Fibroblast of skin of left quadriceps (primary cell): ENCODE measurements at places on chromosomes 5 and 9.
A peak's percentile ranks its signal among the peaks of the same experiment; 100 is the strongest.

- no peak for DNase-seq
These were observed 36.6 kb downstream of the SLC46A2 start for GRCh38 chr9:112853882-112854585.

DNA sequence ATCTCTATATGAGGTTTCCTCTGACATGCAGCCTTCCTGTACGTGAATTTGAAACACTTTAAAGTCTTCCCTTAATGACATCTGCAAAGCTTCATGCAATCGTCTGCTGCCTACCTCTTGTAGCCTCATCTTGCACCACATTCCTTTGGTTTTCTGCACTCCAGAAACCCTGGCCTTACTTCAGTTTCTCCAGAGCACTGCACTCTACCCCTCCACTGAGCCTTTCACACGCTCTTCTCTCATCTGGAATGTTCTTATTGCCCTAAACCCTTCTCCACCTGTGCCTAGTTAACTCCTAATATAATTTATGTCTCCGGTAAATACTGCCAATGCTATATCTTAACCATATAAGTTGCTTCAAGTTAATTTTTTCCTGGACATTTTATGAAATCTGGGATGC, 168.8 kb upstream of the SLC27A6 start:
- peak; percentile 30 for DNase-seq

DNA sequence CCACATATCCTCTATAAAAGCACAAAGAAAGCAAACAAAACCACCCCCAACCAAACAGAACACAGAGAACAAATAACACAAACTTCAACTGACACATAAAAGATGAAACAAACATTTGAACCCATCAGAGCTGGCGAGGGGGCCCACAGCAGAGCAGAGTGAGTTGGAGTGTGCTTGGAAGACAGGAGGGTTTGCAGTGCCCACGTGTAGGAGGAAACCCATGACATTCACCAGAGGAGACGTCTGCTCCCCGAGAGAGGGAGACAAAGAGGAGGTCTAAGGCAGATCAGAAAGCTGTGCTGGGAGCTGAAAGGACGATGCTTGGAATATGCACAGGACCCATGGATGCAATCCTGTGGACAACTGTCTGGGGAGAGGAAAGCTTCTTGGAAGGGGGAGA, 27.0 kb downstream of the MRPL36 start:
- DNase-seq = no peak

- no peak for DNase-seq
These were observed 16.5 kb downstream of the GARNL3 start for GRCh38 chr9:127280880-127281660.

- DNase-seq = no peak
These were observed 4.1 kb downstream of the HBEGF start for GRCh38 chr5:140342287-140342686.

GRCh38 chr5:52728224-52728623, 59.5 kb upstream of the ITGA1 start:
- no peak for DNase-seq

GRCh38 chr5:150052226-150052955, 34.0 kb downstream of the CSF1R start:
- no peak for DNase-seq

DNA sequence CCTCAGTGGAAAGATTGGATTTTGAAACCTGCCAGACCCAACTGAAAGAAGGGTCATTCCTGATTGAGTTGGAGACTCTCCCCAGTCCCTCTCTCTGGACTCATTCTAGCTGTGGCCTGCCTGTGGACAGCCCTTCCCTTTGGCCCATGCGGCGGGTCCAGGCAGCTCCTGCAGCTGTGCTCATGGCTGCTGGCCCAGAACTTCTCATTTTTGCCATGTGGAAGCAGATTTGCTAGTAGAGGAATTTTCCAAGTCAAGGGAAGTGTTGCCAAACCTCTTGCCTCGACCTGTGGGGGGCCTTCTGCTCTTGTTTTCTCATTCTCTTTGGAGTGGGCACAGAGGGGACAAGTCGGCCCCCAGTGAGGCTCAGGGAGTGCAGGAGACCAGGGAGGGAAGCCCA, 89.2 kb downstream of the ANKRD33B start:
- DNase-seq = no peak

DNA sequence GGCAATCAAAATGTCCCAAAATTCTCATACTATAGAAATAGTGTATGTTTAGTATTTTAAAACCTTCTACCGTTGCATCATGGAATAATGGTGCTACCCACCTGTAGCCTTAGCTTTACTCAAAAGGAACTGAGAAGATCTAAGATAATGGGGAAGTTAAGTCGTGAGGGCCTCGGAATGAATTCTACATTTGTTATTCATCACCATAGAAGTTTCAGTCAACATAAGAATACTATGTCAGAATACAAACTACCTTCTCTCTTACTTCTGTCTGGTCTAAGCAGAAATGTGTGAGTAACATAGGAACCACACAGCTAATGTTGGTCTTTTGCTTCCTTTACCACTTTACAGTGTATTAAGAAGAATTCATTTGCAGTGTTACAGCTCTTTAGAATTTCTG, 43.2 kb downstream of the RFK start:
- no peak for DNase-seq

DNA sequence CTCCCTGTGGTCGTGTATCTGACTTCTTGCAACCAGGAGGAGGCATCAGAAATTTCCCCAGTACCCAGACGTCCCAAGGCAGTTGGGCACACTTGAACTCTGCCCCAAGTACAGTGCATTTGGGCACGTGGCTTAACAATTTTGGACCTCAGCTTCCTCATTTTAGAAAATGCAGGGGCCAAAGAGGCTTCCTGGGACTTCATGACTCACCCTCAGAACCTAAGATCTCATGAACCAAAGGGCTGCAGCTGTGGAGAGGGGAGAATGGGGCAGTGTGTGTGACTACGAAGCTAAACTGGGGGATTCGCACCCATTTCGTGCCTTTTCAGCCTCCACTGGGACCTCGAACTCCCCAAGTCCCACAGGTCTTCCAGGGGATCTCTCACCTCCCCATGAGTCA, 59.2 kb downstream of the SYK start:
- DNase-seq = no peak

DNA sequence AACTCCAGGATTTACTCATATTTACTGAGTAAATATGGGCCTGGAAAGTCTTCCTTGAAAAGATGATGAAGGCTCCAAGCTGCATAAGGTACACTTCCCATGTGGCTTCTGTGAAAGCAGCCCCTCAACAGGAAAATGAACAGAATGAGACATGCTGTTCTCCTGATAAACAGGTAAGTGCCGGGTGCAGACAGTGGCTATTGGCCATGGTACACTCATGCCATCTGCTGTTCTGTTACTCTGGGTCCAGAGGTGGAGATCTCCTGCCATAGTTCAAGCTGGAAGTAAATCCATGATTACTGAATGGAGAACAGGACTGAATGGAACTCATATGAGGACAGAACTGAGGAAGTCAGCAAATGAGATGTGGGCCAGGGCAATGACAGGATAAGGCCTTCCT, 103.6 kb downstream of the SLIT3 start:
- no peak for DNase-seq

DNA sequence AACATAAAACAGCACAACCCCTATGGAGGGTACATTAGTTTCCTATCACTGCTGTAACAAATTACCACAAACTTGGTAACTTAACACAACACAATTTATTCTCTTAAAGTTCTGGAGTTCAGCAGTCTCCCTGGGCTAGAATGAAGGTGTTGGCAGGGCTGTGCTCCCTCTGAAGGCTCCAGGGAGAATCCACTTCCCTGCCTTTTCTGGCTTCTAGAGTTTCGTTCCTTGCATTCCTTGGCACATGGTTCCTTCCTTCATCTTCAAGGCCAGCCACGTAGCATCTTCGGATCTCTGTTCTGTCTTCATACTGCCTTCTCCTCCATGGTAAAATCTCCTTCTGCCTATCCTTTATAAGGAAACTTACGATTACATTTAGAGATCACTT, 25.0 kb upstream of the GSN start:
- DNase-seq = no peak

DNA sequence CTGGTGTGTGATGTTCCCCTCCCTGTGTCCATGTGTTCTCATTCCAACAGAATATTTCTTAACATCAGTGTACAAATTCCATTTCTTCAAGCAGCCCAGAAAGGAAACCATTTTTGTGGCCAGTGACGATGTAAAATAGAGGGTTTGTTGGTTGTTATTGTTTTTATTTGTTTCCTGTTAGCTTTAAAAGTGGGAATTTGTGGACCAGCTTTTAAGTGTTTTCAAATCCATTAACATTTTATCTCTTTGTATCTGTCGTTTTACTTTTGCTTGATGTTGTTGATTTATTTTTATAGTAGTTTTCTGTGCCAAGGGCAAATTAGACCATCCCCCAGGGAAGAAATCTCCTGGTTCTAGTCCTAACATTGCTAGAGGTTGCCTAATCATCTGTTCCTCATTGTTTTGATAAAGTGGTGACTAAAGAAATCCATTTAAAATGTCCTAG, 100.0 kb downstream of the GDNF start:
- DNase-seq = peak; percentile 59

DNA sequence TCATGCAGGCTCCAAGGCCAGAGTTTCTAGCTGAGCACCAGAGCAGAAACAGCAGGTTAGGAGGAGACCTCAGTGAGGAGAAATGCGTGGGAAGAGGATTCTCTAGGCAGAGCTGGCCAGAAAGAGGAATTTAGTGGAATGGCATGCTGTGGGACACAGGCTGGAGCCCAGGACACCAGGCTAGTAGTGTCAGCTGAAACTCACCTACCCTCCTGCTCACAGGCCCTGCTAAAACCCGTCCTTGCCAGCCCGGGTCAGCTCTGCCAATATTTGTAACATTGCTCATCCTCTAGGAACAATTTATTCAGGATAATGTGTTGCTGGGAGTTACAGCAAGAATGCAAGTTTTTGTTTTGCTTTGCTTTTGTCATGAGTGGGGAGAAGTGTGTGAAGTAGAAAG, 40.2 kb upstream of the AGXT2 start:
- DNase-seq = no peak

- DNase-seq = no peak
These were observed at the start of gene IGFBPL1 for GRCh38 chr9:38423973-38424843. TSS of gene IGFBPL1 (minus strand) at chr9:38424454. CDS start at chr9:38424424, 30 bp downstream.

- no peak for DNase-seq
These were observed 172.8 kb downstream of the ERCC6L2 start for GRCh38 chr9:96048104-96048955.

GRCh38 chr9:130110596-130111021, 56.9 kb downstream of the GPR107 start:
- no peak for DNase-seq

GRCh38 chr9:68706363-68707201, 1.5 kb downstream of the PIP5K1B start:
- DNase-seq = no peak

DNA sequence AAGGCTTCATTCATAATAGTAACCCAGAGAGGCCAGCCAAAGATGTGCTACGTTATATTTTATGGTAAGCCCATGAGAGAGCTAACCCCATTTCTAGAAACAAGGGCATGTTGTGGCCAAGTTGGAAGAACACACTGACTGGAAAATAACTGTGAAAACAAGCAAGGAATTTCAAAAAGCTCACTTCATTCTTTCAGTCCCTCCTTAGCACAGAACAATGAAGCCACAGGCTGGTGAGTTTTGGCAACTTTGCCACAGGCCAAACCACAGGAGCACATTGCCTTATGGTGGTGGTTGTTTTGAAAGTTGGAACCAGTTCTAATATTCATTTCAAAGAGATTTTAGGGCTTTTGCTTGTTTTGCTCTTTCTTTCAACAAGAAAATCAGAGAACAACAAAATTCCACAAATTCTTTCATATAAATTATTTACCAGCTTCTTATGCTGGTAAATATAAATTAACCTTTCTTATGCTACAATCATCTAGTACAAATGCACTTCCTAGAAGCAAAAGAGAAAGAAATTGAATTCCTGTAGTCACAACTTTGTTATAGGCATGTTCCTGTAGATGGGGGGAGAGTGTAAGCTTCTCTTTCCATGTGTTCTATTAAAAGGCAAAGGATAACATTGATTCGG, 225.4 kb upstream of the RFX3 start:
- peak; percentile 47 for DNase-seq

DNA sequence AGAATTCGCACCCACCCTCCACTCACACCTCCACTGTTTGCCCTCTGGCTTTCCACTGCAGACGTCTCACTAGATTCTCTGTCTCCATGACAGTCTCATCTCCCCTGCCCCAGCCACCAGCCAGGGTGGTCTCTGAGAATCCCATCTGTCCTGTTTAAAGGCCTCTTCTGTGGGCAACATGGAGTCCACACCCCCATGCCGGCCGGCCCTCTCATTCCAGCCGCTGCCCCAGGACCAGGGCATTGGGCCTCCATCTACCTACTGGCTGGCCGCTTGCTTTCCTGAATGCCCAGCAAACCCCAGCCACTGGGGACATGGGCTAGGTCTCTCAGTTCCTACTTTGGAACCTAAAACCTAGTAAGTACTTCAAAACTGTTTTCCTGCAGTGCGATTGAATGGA, 65.6 kb upstream of the RUFY1 start:
- DNase-seq = no peak

DNA sequence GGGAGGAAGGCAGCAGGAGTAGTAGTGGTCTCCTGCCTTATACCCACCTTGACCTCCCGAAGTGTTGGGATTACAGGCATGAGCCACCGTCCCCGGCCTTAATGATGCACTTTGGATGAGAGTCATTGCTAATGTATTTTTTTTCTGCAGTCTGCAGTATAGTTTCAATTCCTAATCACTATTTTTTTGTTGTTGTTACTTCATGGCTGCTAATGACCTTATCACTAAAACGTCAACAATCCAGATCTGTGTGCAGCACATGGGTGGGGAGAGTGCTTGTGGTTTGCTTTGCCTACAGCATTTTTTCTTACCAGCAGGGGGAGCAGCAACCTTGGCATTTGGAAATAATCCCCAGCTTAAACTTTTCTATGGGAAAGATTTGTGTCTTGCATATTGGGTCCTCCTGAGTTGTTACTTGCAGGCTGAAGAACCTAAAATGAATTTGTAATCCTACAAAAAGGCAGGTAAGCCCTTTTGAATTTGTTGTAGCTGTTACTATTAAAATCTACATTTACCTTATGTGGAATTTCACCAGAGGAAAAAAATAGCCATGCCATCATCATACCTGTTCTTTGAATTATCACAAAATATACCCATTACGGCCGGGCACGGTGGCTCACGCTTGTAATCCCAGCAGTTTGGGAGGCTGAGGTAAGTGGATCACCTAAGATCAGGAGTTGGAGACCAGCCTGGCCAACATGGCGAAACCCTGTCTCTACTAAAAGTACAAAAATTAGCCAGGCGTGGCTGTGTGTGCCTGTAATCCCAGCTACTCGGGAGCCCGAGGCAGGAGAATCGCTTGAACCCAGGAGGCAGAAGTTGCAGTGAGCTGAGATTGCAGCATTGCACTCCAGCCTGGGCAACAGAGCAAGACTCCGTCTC, 6.3 kb upstream of the MED7 start:
- DNase-seq = peak; percentile 45
